ENCODE measurements at places on chromosomes 16 and 17.

- no peak for DNase-seq
Observed at GRCh38 chr17:4327606-4328005, 38.9 kb downstream of the UBE2G1 start.

DNA sequence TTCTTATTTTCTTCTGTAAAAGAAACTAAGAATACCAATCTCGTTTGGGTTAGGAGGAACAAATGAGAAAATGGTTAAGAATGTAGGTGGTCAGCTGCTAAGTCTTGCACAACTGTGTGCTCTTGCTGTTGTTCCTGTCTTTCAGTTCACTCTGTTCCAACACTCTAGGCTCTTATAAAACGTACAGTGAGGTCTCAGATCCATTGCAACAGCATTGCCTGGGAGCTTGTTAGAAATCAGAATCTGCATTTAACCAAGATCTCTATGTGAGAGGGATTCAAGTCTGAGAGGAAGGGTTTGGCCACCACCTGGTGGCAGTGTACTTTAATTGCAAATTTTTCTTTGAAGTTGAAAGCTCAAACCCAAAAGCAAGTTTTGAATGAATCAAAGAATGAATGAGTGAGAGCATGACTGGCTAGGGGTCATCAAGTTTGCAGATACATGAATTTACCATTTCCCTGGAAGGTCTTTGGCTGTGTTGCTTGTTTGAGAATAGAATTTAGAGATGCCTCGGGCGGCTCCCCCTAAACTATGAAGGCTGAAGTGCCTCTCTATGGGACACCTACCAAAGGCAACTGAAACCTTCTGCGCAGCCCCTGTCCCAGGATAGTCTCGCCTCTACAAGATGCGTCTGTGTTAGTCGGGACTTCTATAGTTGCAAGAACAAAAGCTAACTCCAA lies 2.5 kb downstream of the ALOX15B start:
- peak; percentile 71 for DNase-seq

GRCh38 chr16:73058616-73059409 lies 10.9 kb upstream of the ZFHX3 start:
- peak; percentile 45 for DNase-seq

GRCh38 chr16:85974428-85975375 lies 75.7 kb downstream of the IRF8 start:
- DNase-seq: no peak

GRCh38 chr17:39014795-39015545 lies 47.8 kb upstream of the FBXO47 start:
- DNase-seq: peak; percentile 51

DNA sequence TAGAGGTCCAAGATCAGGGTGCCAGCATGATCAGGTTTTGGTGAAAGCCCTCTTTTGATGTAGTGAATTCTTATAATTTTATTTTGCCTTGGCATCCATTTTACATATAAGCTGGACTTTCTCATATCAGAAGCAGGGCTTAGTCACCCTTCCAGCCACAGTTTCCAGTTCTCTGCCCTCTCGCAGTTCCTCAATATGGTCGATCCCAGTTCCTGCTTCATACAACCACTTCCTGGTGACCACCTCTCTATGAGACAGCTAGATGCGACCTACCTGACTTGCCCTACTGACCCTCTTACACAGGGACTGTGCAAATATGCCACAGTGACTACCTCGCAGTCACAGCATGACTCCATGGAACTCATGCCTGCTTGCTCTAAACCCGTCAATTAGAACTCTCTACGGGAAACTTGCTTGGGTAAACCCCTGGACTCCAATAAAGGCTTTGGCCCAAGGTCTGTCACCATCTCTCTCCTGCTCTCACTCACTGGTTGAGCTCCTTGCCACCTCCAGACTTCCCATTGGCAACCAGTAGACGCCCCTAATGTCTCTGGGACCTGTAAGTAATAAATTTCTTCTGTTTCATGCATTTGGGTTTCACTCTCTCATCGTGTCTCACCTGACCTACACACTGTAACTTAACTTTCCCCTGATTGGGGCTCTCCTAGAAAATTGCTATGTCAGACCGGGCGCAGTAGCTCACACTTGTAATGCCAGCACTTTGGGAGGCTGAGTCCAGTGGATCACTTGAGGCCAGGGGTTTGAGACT lies 21.4 kb downstream of the CD300LG start:
- peak; percentile 81 for DNase-seq

DNA sequence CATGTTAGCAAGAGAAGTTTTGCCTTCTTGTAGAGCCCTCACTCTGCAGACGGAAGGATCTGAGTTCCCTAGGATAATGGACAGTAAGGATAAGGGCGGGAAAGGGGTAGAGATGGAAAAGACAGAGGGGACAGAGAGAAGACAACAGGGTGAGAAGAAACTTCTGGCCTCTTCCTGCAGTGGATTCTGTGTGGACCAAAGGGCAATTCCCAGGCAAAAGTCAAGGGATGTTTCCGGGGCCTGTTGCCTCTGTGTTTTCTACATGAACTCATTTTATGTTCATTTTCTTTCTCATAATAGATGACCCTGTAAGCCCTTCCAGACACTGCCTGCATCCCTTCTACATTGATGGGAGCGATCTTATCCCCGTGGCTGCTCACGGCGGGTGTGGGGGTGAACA lies 647 bp upstream of the TMEM238L start:
- no peak for DNase-seq

- no peak for DNase-seq
Observed at GRCh38 chr17:34771891-34772290, 189.4 kb downstream of the CCT6B start.

DNA sequence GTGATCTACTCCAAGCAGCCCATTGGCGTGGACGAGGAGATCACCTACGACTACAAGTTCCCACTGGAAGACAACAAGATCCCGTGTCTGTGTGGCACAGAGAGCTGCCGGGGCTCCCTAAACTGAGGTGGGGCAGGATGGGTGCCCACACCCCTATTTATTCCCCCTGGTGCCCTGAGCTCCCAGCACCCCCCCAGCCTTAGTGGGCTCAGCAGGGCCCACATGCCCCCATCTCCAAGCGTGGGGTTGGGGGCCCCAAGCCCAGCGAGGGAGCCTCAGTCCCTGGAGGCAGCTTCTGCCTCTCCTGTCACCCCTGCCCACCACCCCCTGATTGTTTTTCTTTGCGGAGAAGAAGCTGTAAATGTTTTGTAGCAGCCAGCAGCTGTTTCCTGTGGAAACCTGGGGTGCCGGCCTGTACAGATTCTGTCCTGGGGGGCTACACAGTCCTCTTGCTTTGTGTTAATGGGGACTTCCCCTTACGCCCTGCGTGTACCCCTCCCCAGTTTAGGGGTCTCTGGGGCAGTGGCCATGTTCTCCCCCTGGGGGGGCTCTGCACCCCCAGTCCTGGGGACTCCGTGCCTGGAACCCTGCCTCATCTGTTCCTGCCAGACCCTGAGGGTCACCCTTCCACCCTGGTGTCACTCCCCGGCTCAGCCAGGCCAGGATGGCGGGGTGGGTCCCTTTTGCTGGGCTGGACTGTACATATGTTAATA lies 953 bp upstream of the HSD3B7 start:
- no peak for DNase-seq

DNA sequence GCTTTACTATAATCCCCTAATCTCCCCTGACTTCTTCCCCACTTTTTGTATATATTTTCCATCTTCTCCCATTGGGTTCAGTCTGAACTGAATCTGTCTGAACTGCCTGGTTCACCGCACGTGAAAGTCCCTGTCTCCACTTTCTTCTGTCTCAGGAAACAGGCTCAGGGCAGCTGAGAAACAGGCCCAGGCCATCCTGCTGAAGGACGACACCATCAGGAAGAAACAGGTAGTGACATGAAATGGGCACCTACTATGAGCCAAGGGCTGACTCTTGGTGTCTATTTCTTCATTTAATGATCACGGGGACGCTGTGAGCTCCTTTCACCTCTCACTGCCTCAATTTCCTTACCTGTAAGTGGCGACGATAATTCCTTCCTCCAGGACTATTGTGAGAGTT lies 90.5 kb upstream of the HSBP1 start:
- no peak for DNase-seq

Data from suppressor macrophage treated with lipopolysaccharide for 4 hours (primary cell).